ENCODE measurements at places on chromosomes 6 and 20.

- no peaks in the 10 kb centered on the region for H3K36me3 ChIP-seq
- H3K27ac ChIP-seq: no peak overlapping the region
- no peaks in the 10 kb centered on the region for H3K4me1 ChIP-seq
- H3K27me3 ChIP-seq: no peaks in the 10 kb centered on the region
- no peak overlapping the region for H3K4me3 ChIP-seq
Measured at GRCh38 chr6:66226109-66226508, 519.1 kb upstream of the EYS start.

DNA sequence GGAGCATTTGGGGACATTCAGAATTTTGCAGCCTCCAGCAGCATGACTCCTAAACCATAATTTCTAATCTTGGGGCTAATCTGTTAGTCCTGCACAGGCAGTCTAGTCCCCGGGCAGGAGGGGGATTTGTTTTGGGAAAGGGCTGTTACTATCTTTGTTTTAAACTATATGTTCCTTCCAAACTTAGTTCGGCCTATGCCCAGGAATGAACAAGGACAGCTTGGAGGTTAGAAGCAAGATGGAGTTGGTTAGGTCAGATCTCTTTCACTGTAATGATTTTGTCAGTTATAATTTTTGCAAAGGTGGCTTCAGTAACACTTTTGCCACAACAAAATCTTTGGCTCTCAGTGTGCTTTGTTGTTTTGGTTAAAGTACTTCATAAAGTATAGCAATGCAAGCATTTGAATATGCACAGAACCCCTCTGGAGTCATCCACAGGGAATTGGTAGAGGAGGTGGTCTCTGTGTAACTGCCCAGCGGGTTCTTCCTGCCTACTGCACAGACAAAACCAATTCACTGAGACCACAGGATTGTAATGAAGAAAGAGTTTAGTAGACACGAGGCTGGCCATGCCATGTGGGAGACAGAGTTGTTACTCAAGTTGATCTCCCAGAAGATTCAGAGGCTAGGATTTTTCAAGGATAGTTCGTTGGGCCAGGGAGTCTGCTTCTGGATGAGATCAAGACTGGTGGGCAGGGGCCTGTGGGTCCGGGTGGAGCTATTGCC is 224.1 kb upstream of the MYLIP start:
- H3K27me3 ChIP-seq: peaks cover 3% of the 10 kb centered on the region
- H3K4me1 ChIP-seq: peaks cover 11% of the 10 kb centered on the region
- H3K4me3 ChIP-seq: no peak overlapping the region
- DNase-seq: no peak
- no peaks in the 10 kb centered on the region for H3K36me3 ChIP-seq
- H3K27ac ChIP-seq: no peak overlapping the region

- H3K27ac ChIP-seq: no peak within 1 kb of the TSS
- H3K4me3 ChIP-seq: peak within 1 kb of the TSS; percentile 68
- no peak for DNase-seq
Measured at GRCh38 chr20:46308258-46309157, at the start of gene CDH22. CDH22 (minus strand) TSS chr20:46308498; CDS start chr20:46251294, 57,204 bp downstream.

DNA sequence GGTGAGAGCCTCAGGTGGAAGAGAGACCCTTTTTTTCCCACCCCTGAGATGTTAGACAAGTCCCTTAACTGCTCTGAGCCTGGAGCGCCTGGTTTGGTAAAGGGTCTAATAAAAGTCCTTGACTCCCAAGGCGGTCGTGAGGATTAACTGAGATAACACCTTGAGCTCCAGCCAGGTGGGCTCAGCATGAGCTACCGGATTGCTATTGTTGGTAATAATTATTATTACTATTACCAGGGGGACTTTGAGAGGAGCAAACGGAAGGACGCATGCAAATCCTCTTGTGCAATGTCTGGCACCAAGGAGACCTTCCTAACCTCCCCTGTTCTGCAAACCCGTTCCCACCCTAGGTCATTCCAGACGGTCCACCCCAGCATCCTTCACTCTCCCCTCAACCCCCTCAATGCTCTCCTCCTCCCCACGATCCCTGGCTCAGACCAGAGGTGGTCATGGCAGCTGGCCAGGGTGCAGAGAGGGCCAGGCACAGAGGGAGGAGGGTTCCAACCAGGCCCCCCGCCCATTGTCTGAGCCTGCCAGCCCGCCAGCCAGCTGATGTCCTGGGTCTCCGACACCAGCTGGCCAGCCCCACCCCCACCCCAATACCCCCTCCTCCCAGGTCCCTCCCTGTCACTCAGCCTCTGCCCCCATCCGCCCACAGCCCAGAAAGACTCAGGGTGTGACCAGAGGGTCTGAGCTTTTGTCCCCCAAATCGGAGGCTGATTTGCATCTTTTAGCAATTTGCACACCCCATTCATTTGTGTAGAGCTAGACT is 14.3 kb upstream of the CBFA2T2 start:
- no peaks in the 10 kb centered on the region for H3K36me3 ChIP-seq
- H3K4me1 ChIP-seq: no peaks in the 10 kb centered on the region
- H3K27me3 ChIP-seq: peaks cover 13% of the 10 kb centered on the region

GRCh38 chr20:52270696-52271095 is 79.1 kb upstream of the ZFP64 start:
- peaks cover 6% of the 10 kb centered on the region for H3K27me3 ChIP-seq
- no peaks in the 10 kb centered on the region for H3K36me3 ChIP-seq
- H3K4me3 ChIP-seq: no peak overlapping the region

DNA sequence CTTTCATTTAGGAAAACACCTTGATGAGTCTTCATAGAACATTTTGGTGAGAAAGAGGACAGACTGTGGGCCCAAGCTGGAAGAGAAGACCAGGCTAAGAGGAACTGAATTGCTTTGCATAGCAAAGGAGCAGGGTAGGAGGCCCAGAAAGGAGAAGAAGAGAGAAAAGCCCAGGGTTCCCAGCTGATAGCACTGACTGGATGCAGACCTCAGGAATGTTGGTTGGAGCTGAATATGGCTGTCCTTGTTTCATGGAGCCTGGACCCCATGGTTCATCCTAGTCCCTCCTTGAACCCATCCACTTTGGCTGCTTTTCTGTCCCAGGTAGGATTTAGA is 18.0 kb upstream of the ZFAND3 start:
- DNase-seq: no peak
- no peak overlapping the region for H3K4me3 ChIP-seq
- no peaks in the 10 kb centered on the region for H3K4me1 ChIP-seq
- H3K27ac ChIP-seq: no peak overlapping the region
- H3K36me3 ChIP-seq: no peaks in the 10 kb centered on the region

- peaks cover 1% of the 10 kb centered on the region for H3K36me3 ChIP-seq
- DNase-seq: no peak
- no peak overlapping the region for H3K27ac ChIP-seq
Measured at GRCh38 chr6:89580997-89581666, 57.4 kb downstream of the LYRM2 start.

Measured in chondrocyte (in vitro differentiated cells).